ENCODE measurements at places on chromosomes 2 and 18. TPM values are rescaled to one million over a fixed set of nuclear protein-coding genes. Genes with fewer than 3 reads are reported as not detected.
A peak's percentile ranks its signal among the peaks of the same experiment; 100 is the strongest.

DNA sequence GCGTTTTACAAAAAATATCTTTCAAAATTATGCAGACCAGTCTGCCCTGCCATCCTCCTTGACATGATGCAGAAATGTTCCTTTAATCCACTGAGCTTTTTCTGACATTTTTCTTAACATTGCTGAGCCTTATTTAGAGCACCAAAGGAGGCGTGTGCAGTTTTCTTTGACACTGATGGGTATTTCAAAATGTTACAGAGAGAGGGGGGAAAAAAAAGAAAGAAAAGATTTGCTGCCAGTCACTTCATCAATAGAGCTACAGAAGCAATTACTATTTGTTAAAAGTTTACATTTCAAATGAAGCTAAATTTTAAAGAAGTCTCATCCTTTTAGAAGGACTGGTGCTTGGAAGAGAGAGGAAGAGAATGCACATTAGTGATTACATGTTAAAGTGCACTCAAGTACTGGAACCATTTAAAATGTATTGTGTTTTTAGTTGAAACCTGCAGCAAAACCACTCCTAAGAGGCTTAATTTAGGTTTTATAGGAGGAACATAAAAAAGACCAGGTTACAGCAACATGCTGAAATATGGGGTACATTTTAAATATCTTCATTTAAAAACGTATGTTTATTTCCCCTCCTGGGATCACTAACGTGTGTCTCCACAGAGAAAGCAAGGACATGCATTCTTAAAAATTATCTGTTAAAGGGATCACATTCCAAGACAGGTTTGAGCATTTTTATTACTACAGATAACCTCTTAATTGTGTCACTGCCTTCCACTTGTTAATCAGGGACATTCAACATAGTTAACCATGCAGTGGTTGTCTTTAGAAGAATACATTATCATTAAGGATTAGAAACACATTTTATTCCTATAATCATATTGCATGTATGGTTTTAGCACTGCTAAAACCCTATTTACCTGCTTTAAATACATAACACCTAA lies 258.4 kb downstream of the MEIS1 start:
- DNase-seq, result no peak

- peak; percentile 27 for DNase-seq
Observed at GRCh38 chr2:36356298-36356989, 866 bp downstream of the CRIM1 start.

DNA sequence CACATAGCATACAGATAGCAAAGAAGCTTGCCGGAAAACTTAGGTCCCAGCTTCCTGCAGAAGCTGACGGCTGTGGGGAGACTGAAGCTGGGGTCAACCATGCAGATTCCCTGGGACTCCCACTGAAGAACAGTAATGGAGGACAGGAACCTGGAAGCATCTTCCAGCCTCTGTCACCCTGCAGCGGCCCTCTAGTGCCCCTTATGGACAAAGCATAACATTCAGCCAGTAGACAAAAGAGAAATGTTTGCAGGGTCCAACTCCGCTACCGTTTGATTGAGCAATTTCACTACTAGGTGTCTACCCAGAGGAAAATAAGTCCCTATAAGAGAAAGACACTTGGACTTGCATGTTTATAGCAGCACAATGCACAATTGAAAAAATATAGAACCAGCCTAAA lies 460.6 kb downstream of the CNTNAP5 start:
- DNase-seq, result no peak

DNA sequence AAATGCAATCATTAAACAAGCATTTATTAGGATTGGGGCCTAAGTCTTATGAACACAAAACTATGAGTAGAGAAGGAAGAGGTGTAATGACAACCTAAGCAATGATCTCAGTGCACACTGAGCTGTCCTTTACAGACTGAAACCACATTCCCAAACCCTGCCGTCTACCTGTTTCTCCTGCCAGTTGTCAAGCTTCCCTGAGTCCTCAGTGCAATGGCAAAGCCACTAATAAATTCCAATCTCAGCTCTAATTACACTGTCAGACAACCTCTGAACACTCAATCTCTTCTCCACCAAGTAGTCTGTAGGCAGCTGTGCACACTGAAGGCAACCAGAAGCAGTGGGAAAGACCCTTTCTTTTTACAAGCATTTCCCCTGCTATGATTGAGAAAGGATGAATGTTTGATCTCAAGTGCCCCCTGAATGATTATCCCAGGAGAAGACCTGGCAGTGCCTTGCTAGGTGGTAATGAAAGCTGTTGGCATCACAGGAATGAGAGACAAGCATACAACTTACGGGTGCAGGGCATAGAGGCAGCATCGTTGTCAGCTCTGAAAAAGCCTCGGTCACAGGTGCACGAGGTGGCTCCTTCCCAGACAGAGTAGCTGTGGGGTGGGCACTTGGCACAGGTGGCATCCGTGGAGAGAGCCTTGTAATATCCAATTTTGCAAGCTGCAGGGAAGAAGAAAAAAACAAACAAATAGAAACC lies 71.4 kb downstream of the EPHA4 start:
- no peak for DNase-seq

DNA sequence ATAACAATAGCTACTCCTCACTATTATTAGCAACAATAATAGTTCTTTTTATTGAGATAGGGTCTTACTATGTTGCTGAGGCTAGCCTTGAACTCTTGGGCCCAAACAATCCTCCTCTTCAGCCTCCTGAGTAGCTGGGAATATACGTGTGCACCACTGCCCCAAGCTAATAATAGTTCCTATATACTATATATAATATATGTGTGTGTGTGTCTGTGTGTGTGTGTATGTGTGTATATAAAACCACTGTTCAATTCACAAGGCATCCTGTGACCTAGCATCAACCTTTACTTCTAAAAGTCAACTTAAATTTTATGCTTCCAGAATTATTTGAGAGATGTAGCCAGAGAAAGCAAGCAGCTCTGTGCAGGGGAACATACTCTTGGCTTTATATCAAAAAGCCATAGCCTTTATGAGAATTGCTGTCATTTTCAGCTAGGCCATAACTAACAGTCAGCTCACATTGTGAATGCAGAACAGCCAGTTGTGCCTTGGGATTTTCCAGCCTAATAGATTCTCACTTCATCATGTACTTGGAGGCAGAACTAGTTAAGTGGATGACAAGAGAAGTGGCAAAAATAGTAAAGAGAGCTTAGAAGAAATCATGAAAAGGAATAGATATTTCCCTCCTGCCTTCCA lies 665.5 kb downstream of the NYAP2 start:
- DNase-seq, result no peak

Gene CCDC102B
- 1.8 TPM for total RNA-seq

Gene ZAP70
- 4.8 TPM for total RNA-seq

Gene GAD1
- total RNA-seq, result not detected

Gene GCKR
- not detected for total RNA-seq

Measured in activated B cell treated with CpG ODN at 0.5 μM for 24 hours (primary cell).